GM23248 (cell line): ENCODE measurements at places on chromosomes 11 and 22. TPM values are rescaled to one million over a fixed set of nuclear protein-coding genes. Genes with fewer than 3 reads are reported as not detected.

- no peak for DNase-seq
Measured at GRCh38 chr11:10201343-10201742, 92.7 kb downstream of the SBF2 start.

TMEM45B gene
- not detected in 2 replicates for total RNA-seq

INTS4 gene
- 27.3 and 29.3 TPM in 2 replicates for total RNA-seq

DNA sequence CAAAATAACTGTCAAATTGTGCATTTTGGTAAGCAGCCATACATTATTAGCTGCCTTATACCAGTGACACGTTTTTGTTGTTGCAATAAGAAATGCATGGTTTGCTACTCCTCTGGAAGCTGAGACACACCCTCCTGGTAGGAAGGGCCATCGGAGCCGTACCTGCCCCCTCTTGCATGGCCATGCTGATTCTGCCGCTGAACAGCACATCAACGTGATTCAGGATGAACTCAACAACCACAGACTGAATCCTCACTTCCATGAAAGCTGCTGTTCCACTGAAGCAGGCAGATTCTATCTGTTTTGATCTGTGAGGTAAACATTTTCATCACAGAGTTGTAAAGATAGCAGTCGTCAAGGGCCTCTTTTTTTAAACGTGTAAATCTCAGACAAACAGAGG, 38.6 kb upstream of the TP53AIP1 start:
- no peak for DNase-seq

DNA sequence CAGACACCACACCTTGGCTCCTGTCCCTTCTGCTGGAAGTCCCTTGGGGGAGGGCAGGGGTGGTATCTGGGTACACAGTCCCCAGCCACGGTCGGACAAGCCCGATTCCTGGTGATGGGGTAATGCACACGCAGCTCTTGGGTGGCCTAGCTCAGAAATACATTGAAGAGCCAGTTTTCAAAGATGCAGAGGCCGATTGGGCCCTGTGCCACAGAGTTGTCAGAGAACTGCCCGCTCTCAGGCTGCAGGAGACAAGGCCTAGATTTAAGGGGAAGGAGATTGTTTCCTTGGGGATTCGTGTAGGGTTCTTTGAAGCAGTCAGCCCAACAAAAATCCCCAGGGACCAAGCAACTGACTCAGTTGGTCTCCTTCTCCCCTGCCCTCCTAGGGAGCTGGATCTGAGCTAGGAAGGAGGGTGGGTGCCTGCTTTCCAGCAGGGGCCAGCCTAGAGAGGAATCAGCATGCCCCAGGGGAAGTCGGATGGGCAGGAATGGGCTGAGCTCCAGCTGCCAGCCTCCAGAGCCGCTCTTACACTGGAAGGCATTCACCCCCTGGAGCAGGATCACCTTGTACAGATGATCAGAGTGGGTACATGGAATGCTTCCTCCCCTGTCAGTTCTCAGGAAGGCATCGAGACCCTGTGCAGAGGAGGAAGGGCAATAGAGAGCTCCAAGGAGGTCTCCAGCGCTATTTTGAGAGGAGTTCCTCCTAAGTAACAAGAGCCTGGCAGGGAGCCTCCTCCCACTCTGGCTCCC, 3.3 kb upstream of the SCN4B start:
- no peak for DNase-seq

TTC36 gene
- 1.1 TPM in 1 of 2 replicates, not detected in the other for total RNA-seq

- no peak for DNase-seq
Measured at GRCh38 chr11:88689548-88690240, 352.2 kb upstream of the CTSC start.

DNA sequence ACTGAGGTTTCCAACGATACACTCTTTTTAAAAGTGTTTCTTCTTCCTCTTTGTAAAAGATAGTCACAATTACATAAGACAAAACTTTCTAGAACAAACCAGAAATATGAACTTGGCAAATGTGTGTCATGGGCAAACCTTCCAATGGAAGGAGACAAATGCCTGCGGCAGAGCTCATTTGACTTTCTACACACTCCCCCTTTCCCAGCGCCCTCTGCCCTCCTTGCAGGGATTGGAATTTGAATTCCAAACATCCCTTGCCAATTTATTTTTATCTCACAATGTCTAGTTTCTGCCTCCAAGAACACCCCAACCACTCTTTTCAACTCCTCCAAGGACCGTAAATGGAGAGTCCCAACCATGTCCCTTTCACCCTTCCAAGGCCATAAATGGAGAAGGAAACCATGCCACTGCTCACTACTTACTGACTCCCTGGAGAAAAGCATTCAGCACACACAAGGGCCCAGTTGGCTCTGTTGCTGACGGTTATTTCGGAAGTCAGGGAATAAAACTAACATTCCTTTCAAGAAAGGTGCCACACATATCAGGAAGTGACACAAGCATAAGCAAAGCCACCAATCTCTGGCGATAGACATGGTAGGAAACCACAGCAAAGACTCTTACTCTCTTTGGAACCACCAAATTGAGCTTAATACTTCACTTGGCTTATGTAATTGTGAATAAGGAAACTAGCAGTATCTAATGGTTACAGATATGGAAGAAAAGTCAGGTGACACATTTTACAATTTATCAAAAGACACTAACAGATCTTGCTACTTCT, 15.0 kb upstream of the ESAM start:
- DNase-seq, result no peak

DNA sequence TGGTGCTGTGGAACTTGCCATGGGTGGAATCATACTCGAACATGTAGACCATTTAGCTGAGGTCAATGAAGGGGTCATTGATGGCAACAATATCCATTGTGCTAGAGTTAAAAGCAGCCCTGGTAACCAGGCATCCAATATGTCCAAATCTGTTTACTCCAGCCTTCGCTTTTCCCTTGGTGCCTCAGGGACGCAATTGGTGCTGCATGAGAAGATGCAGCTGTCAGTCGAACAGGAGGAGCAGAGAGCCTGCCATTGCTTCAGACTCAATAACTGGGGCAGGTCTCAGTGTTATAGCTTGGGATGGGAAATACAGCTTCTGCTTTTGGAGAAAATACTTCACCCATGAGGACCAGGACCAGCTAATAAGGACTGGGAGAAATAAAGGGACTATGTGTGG, 5.0 kb upstream of the MCHR1 start:
- no peak for DNase-seq

DNA sequence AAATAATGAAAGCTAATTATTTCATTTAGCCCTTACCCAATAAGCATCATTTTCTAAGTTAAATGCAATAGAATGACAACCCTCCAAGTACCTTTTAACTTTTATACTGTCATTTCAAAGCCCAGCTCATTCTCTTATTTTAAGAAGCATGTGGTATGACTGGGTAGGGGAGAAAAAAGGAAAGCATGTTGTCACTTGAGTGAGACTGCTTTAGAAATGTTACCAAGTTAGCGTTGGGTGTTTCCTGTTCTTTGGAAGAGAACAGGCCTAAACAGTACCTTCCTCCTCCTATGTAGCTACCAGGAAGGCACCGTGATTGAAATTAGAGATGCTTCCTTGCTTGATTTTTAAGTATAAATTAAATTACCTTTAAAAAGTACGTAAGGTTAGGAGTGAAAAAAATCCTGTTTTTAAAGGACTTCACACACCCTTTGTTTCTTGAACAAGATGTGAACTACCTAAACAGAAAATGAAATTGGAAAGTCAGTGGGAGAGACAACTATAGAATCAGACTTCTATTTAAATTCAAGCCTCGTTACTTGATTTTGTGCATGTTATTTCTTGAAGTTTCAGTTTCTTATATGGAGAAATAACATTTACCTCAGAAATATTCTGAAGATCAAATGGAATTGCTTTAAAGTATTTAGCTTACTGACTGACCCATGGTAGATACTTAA, 741 bp upstream of the CNTF start:
- no peak for DNase-seq

PRR5 gene
- 20.0 and 24.0 TPM in 2 replicates for total RNA-seq

DNA sequence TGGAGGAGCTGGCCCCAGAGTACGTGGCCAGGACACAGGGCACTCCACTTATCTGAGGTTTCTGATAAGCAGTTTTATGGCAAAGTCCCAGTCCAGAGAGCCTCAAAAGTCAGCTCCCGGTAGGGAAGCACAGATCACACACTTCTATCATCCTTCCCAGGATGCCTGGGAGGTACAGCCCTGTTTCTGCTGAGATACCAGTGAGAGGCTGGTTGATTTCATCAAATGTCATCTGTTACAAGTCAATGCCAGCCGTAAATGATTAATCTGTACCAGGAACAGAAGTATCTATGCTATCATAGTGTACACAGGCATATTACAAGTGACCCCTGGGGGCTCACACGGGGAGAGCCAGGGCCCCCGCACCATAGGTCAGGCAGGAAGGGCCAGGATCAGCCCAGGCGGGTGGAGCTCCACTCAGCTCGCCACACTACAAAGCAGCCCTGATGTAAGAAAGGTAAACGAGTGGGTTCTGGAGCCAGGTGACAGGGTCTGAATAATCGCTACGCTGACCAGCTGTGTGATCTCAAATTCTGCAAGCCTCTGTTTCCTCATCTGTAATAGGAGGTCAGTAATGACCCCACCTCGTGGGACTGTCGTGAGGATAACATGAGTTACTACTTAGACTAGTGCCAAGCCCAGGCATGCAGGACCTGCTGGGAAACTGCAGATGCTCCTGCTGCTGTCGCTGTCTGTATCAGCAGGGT, 17.6 kb downstream of the PLA2G6 start:
- DNase-seq, result no peak

DNA sequence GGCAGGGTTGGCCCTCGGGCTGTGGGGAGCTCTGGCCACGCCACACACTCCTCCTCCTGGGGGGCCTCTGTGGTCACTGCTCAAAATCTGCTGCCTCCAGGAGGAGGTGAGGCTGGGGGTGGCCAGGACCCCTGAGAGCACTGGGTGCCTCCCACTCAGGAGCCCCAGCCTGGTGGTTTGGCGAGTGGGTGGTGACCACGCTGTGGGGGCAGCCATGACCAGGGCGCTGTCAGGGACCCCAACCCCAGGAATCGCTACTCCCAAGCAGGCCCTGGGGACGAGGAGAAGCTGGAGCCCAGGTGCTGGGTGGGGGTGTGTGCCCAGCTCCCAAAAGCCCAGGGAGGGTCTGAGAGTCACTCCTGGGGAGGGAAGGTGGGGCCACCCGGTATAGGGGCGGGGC, 30.1 kb downstream of the TSPAN4 start:
- no peak for DNase-seq

- DNase-seq, result peak; percentile 33
Measured at GRCh38 chr22:19874307-19875060, 19.8 kb upstream of the GNB1L start.

NFRKB gene
- total RNA-seq, result 17.6 and 19.9 TPM in 2 replicates

GRCh38 chr11:58640386-58641023, 18.0 kb downstream of the CNTF start:
- no peak for DNase-seq

- peak; percentile 43 for DNase-seq
Measured at GRCh38 chr11:64849598-64850356, 5.3 kb upstream of the CDC42BPG start.

GRCh38 chr22:19240813-19241592, 50.5 kb downstream of the CLTCL1 start:
- DNase-seq, result no peak

TRIM49 gene
- total RNA-seq, result not detected in 2 replicates

DNAJB7 gene
- not detected in 2 replicates for total RNA-seq

DNA sequence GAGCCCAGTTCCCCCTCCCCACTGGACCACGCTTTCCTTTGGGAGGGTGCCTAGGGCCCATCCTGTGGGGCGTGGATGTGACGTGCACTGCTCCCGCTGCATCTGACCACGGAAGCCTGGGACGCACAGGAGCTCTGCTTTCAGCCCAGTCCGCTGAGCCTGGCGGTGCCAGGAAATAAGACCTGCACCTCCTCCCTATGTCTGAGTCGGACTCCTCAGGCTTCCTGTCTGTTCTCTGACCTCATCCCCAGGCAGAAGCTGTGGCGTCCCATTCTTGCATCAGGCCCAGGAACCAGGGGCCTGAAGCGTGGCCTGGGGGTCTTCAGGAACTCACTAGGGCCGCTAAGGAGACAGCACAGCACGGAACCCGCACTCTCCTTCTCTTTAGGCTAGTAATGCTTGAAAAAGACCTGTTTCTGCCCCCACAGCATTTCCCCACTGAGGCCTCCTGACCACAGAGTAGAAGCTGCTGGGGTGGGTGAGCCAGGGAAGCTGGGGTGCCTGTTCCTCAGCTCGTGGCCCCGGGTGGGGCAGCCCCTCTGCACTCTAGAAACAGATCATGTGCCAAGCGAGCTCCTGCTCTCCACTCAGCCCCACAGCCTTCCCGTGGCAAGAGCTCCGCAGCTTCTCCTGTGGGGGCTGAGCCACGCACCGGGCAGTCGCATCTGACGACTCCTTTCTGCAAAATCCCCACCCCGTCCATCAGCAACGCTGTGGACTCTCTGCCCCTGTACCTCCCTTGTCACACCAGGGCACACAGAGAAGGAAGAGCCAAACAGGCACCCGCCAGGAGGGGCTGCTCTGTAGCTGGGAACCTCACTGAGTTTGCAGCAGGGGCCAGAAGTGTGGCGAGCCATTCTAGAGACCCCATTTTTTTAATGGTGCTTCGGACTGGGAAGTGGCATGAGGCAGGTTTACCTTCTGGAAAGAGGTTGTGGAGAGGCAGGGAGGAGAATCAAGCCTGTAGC, 22.6 kb downstream of the MOV10L1 start:
- peak; percentile 53 for DNase-seq

CAVIN3 gene
- 392 and 456 TPM in 2 replicates for total RNA-seq

IL10RA gene
- total RNA-seq, result not detected in 2 replicates

DNA sequence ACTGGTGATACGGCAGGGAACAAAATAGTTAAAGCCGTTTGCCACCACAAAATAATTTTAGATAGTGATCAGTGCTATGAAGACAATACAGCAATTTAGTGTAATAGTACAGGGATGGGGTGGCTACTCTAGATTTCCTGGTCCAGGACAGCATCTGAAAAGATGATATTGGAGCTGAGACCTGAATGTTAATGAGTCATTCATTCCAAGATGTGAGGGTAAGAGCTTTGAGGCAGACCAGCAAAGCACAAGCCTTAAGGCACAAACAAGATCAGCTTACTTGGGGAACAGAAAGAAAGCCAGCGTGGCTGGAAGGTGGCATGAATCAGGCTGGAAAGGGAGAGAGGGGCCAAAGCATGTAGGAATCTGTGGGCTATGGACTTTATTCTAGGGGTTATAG, 132.3 kb downstream of the TRIM44 start:
- DNase-seq, result peak; percentile 73

DNA sequence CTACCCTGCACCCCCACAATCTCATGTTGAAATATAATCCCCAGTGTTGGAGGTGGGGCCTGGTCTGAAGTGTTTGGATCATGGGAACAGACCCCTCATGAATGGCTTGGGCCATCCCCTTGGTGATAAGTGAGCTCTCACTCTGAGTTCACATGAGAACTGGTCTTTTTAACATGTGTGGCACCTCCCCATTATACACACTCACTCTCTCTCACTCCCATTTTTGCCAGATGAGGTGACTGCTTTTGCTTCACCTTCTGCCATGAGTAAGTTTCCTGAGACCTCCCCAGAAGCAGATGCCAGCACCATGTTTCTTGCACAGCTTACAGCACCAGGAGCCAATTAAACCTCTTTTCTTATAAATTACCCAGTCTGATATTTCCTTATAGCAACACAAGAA, 32.1 kb upstream of the DRD2 start:
- DNase-seq, result peak; percentile 45

DNA sequence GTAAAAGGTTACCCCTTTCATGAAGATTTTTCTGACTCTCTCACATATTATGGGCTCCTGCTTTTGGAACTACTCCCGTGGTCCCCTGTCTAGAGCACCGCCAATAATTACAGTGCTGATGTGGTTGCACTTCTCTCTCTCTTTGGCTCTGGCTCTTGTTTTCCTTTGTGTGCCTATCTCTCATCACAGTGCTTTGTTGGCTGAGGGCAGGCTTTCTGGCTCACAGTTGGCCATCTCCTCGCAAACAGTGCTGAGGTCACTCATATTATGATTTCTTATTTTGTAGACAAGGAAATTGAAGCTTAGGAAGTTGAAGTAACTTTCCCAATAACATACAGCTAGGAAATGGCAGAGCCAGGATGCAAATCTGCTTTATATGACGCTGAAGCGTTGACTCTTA, 192.5 kb downstream of the DDX10 start:
- no peak for DNase-seq
